ENCODE measurements at places on chromosomes 1 and 21. TPM values are rescaled to one million over a fixed set of nuclear protein-coding genes. Genes with fewer than 3 reads are reported as not detected.
A peak's percentile ranks its signal among the peaks of the same experiment; 100 is the strongest.

The CBS gene
- total RNA-seq, result 202 TPM

The KLHDC7A gene
- 5.7 TPM for total RNA-seq

The SYTL1 gene
- 11.2 TPM for total RNA-seq

The OR14A2 gene
- total RNA-seq, result not detected

The KRTAP10-6 gene
- total RNA-seq, result not detected

The HP1BP3 gene
- total RNA-seq, result 240 TPM

The PCSK9 gene
- 29.4 TPM for total RNA-seq

The DPH5 gene
- 25.6 TPM for total RNA-seq

The GIPC2 gene
- total RNA-seq, result 4.3 TPM

The ERICH3 gene
- total RNA-seq, result not detected

The BCL2L15 gene
- 0.09 TPM for total RNA-seq

GRCh38 chr1:56511364-56511763 is 68.0 kb downstream of the PLPP3 start:
- H3K36me3 ChIP-seq, result no peaks in the 10 kb centered on the region
- H3K4me1 ChIP-seq, result peaks cover 66% of the 10 kb centered on the region
- DNase-seq, result no peak
- no peak overlapping the region for H3K4me3 ChIP-seq

- H3K27me3 ChIP-seq, result no peaks in the 10 kb centered on the region
- DNase-seq, result no peak
- no peak overlapping the region for H3K4me3 ChIP-seq
These were observed 62.7 kb downstream of the STUM start for GRCh38 chr1:226611301-226611700.

DNA sequence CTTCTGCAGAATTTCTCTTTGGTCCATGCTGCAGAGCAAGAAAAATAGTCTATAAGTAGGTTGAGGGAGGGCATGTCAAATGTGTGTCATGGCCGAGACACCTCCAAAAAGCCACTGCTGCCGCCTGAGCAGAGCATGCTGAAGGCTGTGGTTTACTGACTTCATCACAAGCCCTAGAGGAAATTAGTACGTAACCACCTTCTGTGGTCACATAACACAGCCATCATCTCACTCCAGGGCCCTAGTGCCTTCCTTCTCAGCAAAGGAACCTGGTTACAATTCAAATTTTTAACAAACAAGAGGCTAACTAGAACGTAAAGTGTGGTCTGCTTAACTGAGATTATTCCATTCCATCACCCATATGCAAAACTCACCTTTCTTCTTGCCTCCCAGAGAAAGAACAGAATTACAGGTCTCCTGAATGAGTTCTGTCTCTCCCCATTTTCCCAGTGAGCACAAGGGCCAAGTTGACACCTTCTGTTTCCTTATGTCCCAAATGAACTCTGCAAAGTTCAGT is at the start of gene PTPN22:
PTPN22 (minus strand) TSS at position 116 of the 517 bp plus-strand sequence.
- no peak within 1 kb of the TSS for H3K27ac ChIP-seq
- H3K27me3 ChIP-seq, result no peaks in the 10 kb centered on the region
- no peak for DNase-seq
- no peak within 1 kb of the TSS for H3K4me3 ChIP-seq
- H3K36me3 ChIP-seq, result no peaks in the 10 kb centered on the region

GRCh38 chr1:204495078-204495753 is 611 bp upstream of the PIK3C2B start:
- no peak for DNase-seq
- peaks cover 1% of the 10 kb centered on the region for H3K36me3 ChIP-seq
- peaks cover 14% of the 10 kb centered on the region for H3K4me1 ChIP-seq
- peak overlapping the region; percentile 94 for H3K27ac ChIP-seq

DNA sequence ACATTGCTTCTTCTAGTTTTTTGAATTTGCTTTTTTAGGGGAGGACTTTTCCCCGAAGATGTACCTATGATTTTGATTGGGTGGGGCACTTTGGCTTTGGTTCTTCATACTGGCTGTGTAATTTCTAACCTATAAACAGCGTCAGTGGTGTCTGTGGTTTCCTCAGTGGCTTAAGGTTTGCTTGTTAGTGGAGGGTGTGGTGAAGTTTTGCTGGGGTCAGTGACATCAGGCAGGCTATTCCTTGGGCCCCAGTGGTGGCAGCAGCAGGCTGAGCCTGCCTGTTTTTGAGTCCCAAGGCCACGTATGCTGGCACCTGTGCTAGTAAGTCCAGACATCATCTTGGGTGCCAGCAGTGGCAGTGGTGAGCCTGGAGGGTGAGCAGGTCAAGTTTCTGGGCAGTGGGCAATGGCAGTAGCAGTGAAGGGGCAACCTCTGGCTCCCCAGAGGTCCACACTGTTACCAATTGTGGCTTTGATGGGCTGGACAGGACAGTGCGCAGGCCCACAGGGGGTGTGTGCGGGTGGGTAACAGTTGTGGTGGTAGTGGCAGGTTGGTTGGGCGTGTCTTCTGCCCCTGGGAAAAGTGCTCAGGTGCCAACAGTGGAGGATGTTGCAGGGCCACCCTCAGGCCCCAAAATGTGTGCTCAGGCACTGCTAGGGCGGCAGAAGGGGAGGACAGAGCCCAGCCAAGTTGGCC is 54.9 kb upstream of the B3GALT2 start:
- DNase-seq, result no peak
- peaks cover 7% of the 10 kb centered on the region for H3K4me1 ChIP-seq
- no peaks in the 10 kb centered on the region for H3K36me3 ChIP-seq
- no peaks in the 10 kb centered on the region for H3K27me3 ChIP-seq
- no peak overlapping the region for H3K4me3 ChIP-seq
- peak overlapping the region; percentile 48 for H3K27ac ChIP-seq

DNA sequence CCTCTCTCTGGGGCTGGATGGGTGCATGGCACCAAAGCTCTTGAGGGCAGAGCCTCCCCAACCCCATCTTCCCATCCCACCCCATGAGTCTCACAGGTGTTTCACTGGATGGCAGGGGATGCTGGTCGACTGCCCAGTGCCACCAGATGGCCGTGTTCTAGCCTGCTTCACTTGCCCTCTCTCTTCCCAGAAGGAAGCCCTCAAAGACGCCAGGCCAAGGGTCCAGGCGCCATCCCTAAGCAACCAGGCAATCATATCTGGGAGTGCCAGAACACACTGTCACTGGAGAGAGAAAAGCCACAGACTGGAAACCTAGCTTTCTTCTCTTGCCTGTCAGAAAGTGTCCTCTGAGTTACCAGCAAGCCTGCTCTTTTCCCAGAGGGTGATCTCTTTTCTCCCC is 26.7 kb downstream of the PIGM start:
- no peak overlapping the region for H3K4me3 ChIP-seq
- no peak for DNase-seq
- no peaks in the 10 kb centered on the region for H3K36me3 ChIP-seq
- no peaks in the 10 kb centered on the region for H3K4me1 ChIP-seq
- H3K27ac ChIP-seq, result no peak overlapping the region
- H3K27me3 ChIP-seq, result no peaks in the 10 kb centered on the region

- H3K4me3 ChIP-seq, result no peak overlapping the region
- no peak overlapping the region for H3K27ac ChIP-seq
- no peaks in the 10 kb centered on the region for H3K36me3 ChIP-seq
- peaks cover 4% of the 10 kb centered on the region for H3K4me1 ChIP-seq
- H3K27me3 ChIP-seq, result no peaks in the 10 kb centered on the region
These were observed 16.5 kb upstream of the TSPAN2 start for GRCh38 chr1:115105831-115106230.

DNA sequence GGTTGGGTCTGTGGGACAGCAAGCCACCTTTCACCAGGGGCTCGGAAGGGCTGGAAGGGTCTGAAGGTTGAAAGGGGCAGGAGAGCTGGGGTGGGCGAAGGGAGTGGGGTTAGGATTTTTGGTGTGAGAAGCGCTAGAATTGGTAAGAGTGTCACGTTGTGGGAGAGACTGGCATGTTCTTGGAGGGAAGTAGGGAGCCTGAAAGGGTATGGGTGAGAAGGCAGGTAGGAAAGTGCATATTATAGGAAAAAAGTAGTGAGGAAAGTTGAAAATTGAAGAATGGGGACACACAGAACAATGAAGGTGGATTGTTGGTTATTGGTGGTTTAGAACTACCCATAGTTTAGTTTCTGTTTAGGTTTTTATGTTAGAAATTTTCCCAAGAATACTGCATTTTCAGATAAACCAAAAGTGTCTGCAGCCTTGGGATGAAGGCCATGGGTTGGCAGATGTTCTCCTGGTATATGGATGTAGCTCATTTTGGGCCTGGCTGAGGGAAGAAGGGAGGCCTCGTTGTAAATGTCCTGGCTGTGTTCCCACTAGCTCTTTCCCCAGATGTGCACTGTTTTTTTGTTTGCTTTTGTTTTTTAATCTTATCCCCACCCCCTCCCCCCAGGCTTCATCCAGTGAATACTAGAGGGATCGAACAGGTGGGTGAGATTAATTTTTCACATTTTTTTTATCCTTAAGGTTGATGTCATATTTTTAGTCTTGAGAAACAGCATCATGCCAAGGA is 1.2 kb downstream of the LRRC42 start:
- peak overlapping the region; percentile 89 for H3K27ac ChIP-seq
- H3K36me3 ChIP-seq, result no peaks in the 10 kb centered on the region
- DNase-seq, result no peak
- H3K4me1 ChIP-seq, result peaks cover 17% of the 10 kb centered on the region
- H3K27me3 ChIP-seq, result no peaks in the 10 kb centered on the region

- no peaks in the 10 kb centered on the region for H3K36me3 ChIP-seq
- no peaks in the 10 kb centered on the region for H3K4me1 ChIP-seq
- DNase-seq, result no peak
- no peak overlapping the region for H3K4me3 ChIP-seq
- no peak overlapping the region for H3K27ac ChIP-seq
These were observed 72.9 kb downstream of the LBR start for GRCh38 chr1:225354906-225355305.

GRCh38 chr21:24222676-24223075 is 1384.6 kb downstream of the MRPL39 start:
- no peaks in the 10 kb centered on the region for H3K36me3 ChIP-seq
- no peak overlapping the region for H3K4me3 ChIP-seq
- no peak for DNase-seq
- H3K4me1 ChIP-seq, result no peaks in the 10 kb centered on the region
- H3K27ac ChIP-seq, result no peak overlapping the region

- no peaks in the 10 kb centered on the region for H3K36me3 ChIP-seq
- H3K4me3 ChIP-seq, result no peak overlapping the region
- DNase-seq, result no peak
- peaks cover 16% of the 10 kb centered on the region for H3K4me1 ChIP-seq
- H3K27ac ChIP-seq, result no peak overlapping the region
- H3K27me3 ChIP-seq, result no peaks in the 10 kb centered on the region
These were observed 25.4 kb upstream of the RGS16 start for GRCh38 chr1:182629499-182630096.

GRCh38 chr1:203204756-203205155 is 18.3 kb upstream of the CHI3L1 start:
- DNase-seq, result no peak
- H3K36me3 ChIP-seq, result no peaks in the 10 kb centered on the region
- no peak overlapping the region for H3K4me3 ChIP-seq

DNA sequence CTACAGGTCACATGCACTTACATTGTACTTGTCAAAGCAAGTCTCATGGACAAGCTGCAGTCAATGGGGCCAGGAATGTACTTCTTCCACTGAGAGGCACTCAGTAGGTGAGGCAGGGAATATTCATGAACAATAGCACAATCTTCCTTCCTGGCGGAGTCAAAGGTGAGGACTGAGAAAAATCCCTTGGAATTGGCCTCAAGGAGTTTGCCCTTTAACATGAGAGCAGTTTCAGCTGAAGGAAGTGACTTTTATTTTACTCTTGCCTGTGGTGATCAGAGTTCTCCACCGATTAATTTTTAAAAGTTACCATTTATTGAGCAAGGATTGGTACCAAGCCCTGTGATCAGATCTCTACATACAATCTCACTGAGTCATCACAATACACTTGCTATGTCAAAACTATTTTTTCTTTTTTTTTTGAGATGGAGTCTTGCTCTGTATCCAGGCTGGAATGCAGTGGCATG is 11.2 kb upstream of the AK2 start:
- H3K27ac ChIP-seq, result no peak overlapping the region
- no peak overlapping the region for H3K4me3 ChIP-seq
- H3K27me3 ChIP-seq, result no peaks in the 10 kb centered on the region
- no peak for DNase-seq
